Activated CD4-positive, alpha-beta T cell treated with anti-CD3 and anti-CD28 coated beads, Interleukin-2, amount 50 U/mL, for 16 hours (primary cell): ENCODE measurements at places on chromosomes 7 and 10.

GRCh38 chr10:82850191-82850590 lies 975.2 kb downstream of the NRG3 start:
- DNase-seq, result no peak

- peak; percentile 70 for DNase-seq
Measured at GRCh38 chr7:143892527-143893300, 9.3 kb downstream of the TCAF1 start.

DNA sequence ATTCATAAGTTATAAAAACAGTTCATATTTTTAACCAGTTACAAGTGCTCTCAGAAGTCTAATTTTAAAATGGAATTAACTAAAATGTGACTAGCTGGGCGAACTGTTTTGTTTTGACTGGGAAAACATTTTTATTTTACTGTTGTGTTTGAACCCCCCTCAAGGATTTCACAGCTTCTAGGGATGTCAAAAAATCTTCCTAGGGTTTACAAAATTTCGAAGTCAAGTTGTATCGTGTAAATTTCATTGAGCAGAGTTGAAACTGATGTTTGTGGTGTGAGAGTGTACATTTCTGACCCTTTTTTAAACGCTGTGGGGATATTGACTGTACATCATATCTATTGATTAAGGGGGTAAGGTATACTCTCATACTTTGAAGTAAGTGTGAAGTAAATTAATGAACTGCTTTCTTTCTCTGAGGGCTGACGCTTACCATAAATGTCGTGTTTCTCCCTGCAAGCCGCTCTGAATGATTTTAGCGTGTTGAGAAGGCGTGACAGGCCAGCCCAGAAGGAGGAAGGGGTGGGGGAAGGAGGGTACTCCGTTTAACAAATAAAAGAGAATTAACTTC lies 1.8 kb upstream of the SP8 start:
- DNase-seq, result no peak

GRCh38 chr10:132706701-132707100 lies 79.2 kb downstream of the NKX6-2 start:
- no peak for DNase-seq

DNA sequence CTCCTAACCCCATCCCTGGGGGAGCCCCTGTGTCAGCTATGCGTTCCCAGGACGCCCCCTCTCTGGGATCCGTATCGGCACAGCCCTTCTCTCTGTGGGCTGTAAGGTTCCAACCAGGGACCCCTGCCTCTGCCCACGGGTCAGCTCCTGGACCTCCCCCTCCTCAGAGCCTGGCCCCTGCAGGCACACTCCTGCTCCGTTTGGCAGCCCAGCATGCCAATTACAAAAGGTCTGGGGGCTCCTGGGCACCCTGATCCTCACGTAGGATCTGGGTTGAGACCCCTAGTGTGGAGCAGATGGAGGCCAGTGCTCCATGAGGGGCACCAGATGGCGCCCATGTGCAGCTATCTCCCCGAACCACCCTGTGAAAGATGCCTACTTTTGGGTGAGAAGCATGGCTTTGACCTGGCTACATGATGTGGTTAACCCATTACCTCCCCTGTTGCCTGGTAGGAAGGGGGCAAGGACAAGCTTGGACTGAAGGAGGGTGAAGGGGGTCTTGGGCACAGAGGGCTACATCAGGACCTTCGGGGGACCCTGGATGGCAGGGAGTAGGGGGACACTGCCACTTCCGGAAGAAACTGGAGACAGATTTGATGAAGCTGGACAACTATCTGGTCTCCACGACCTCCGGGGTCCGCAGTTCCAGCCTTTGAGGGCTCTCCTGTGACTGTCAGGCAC lies 9.0 kb downstream of the TACR2 start:
- DNase-seq, result peak; percentile 34

DNA sequence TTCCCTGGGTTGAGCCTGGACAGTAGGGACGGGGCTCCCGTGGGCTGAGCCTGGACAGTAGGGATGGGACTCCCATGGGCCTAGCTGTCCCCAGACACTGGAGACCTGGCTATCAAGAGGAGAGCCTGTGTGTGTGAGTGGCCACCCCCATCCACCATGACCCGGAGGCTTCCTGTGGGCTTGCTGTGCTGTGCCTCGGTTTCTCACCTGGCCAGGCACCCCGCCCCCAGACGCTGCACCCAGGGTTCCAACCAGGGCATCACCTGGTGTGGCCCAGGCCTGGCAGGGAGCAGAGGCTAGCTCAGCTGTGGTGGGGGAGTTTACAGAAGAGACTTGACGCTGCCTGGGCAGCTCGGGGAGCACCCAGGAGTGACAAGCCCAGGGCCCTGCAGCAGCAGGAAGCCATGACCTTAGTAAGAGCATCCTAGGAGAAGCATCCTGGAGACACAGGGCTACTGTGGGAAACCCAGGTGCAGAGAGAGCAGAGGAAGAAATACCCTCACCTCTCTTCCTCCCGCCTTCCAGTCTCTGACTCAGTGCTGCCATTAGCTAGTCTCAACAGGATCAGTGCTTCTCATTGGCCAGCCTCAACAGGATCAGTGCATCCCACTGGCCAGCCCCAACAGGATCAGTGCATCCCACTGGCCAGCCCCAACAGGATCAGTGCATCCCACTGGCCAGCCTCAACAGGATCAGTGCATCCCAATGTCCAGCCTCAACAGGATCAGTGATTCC lies 61.0 kb downstream of the PDGFA start:
- DNase-seq, result no peak

DNA sequence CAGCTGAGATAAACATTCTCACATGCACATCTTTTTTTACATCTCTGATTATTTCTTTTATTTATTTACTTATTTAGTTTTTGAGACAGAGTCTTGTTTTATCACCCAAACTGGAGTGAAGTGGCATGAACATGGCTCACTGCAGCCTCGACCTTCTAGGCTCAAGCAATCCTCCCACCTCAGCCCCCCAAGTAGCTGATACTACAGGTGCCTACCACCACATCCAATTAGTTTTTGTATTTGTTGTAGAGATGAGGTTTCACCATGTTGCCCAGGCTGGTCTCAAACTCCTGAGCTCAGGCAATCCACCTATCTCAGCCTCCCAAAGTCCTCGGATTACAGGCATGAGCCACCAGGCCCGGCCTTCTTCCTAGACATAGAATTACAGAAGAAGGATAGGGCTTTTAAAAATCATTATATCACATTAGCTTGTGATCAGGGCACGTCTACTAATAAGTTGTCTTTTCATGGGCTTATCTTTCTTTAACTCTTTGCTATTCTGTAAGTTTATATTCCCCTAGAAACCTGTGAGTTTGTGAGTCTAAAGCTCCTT lies 5.9 kb downstream of the ASB15 start:
- DNase-seq, result no peak

DNA sequence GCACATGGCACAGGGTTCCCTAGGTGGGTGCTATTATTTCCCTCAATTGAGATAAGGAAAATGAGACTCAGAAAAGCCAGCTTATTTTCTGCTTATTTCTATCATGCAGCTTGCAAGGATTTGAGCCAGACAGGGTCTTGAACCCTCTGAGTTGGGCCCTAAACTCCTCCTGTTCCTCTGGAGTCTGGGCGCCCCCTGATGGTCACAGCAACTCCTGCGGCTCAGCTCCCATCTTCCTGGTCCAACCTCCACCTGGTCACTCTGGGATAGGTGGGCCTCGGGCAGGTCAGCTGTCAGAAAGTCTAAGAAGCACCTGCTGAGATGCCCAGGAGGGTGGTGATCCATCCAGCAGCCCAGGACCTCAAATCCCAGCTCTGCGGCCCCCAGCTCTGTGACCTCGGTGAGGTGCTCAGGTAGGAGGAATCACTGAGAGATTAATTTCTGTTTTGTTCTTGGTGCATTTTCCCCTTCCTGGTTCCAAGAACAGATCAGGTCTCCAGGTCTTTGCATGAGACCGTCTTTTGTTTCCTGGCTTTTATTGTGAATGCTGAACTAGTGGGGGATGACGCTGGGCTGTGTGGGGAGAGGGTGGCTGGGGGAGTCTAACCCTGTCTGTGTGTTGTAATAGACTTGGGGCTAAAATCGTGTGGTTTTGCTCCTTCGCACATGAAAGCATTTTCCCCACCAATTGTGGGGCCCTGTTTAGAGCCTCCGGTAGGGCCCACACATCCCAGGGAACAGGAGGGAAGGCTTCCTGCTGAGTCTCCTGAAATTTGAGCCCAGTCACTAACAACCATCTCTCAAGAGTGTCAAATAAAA lies 32.8 kb downstream of the TMEM130 start:
- peak; percentile 21 for DNase-seq

GRCh38 chr7:78510580-78511188 lies 712.1 kb downstream of the PHTF2 start:
- DNase-seq, result peak; percentile 12

- DNase-seq, result no peak
Measured at GRCh38 chr7:11699666-11700065, 132.3 kb downstream of the THSD7A start.

DNA sequence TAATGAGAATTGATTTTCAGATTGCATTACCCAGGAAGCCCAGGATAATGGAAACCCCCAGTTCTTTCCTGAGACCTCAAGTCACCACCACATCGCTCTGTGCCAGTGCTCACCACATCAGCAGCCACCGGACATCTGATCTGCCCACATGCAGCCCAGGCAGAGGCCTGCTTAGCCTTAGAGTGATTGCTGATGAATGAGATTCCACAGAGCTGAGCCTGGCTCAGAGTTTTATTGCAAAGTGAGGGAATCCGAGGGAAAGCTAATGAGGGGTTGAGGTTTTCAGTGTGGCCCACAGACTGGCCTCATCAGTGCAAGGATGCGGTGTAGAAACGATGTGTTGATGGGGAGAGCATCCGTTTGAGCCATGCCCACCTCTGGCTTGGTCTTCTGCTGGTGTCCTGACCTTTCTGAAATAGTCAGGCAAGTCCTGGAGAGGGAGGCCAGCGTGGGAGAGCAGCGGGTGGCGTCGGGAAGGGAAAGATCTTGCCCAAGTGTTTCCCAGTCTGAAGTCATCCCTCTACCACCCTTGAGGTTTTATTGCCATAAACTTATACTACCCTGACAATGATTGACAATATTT lies 120.3 kb downstream of the ITIH5 start:
- no peak for DNase-seq

- no peak for DNase-seq
Measured at GRCh38 chr10:130713135-130713534, 576.9 kb downstream of the GLRX3 start.

DNA sequence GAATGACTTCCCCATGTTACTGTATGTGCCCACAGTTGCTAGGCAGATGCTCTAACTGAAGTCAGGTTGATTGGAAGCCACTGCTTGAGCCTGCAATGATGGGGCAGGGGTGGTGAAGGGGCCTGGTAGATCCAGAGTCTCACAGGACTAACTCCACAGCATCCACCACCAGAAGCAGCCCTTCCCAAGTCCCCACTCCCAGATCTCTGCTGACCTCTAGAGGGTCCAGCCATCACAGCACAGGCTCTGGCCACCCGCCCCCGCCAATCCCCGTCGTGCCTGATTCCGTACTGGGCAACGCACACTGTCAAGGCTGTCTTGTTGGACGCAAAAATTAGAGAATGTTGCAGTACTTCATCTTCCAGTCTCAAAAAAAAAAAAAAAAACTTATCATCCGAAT lies 136.8 kb upstream of the PDE1C start:
- no peak for DNase-seq
